Pancreas (tissue), 10 donors: ENCODE measurements at places on chromosomes 6 and 20. TPM values are rescaled to one million over a fixed set of nuclear protein-coding genes. Genes with fewer than 3 reads are reported as not detected.
A peak's percentile ranks its signal among the peaks of the same experiment; 100 is the strongest.

DNA sequence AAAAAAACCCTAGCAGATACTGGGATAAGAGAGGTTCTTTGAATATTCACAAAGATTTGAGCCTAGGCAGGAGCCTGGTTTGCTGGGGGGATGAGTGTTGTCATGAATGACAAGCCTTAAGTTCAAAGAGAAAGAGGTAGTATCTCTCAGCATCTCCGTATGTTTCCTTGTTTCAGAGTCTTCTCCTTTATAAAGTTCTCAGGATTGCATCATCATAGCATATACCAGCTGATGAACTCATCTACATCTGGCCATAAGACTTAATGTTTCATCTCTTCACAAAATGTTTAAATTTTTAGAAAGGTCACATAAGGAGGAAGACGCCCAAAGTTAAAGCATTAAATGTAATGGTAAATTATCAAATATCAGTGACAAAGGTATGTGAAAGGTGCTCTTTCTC lies 17.1 kb downstream of the DEFB114 start:
- DNase-seq, result no peak

- no peak for DNase-seq
Measured at GRCh38 chr6:107488174-107488874, 1.6 kb upstream of the SOBP start.

GRCh38 chr20:46999801-47000465 lies 105.3 kb downstream of the EYA2 start:
- DNase-seq, result no peak

GRCh38 chr20:11814267-11814666 lies 103.4 kb upstream of the BTBD3 start:
- no peak for DNase-seq

DNA sequence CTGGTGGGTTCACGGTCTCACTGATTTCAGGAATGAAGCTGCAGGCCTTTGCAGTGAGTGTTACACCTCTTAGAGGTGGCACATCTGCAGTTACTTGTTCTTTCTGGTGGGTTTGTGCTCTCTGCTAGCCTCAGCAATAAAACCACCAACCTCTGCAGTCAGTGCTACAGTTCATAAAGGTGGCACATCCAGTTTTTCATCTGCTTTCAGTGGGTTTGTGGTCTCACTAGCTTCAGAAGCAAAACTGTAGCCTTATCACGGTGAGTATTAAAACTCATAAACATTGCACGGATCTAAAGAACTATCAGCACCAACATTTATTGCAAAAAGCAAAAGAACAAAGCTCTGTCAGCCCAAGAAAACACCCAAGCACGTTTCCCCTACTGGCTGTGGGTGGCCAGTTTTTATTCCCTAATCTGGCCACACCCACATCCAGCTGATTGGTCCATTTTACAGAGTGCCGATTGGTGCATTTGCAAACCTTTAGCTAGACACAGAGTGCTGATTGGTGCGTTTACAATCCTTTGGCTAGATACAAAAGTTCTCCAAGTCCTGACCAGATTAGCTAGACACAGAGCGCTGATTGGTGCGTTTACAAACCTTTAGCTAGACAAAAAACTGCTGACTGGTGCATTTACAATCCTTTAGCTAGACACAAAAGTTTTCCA lies 3.4 kb upstream of the TMEM14C start:
- DNase-seq, result no peak

DNA sequence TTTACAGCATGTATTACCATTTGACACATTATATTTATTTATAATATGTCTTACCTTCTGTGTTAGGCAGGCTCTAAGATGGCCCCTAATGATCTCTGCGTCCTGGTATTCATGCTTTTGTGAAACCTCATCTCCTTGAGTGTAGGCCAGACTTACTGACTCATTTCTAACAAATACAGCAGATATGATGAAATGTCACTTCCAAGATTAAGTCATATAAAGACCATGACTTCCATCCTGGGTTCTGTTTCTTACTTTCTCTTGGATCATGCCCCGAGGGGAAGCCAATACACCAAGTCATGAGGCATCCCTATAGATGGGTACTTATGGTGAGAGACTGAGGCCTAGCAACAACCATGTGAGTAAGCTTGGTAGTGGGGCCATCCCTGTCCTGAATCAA lies 30.2 kb downstream of the ZHX3 start:
- no peak for DNase-seq

- no peak for DNase-seq
Measured at GRCh38 chr6:163958646-163959045, 544.1 kb downstream of the QKI start.

GRCh38 chr20:34644345-34644744 lies 32.5 kb downstream of the PIGU start:
- no peak for DNase-seq

GRCh38 chr20:40591119-40591518 lies 97.9 kb downstream of the MAFB start:
- DNase-seq, result no peak

DNA sequence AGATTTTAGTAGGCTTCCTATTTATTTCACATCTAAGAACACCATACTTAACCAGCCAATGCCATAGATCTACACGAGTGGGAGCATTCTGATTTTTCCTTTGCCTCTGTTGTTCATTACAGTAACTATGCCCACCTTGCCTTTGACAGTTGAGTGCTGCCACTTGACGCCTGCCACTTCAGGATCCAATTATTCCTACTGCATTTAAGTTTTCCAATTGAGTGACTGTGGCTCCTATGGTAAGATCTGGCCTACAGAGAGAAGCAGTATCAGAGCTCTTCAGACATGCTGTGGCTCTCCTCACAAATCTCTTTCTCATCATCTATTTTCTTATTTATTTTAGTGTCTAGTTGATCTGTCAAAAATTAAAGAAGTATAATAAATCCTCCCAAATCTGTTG lies 403.0 kb upstream of the SPTLC3 start:
- no peak for DNase-seq

DNA sequence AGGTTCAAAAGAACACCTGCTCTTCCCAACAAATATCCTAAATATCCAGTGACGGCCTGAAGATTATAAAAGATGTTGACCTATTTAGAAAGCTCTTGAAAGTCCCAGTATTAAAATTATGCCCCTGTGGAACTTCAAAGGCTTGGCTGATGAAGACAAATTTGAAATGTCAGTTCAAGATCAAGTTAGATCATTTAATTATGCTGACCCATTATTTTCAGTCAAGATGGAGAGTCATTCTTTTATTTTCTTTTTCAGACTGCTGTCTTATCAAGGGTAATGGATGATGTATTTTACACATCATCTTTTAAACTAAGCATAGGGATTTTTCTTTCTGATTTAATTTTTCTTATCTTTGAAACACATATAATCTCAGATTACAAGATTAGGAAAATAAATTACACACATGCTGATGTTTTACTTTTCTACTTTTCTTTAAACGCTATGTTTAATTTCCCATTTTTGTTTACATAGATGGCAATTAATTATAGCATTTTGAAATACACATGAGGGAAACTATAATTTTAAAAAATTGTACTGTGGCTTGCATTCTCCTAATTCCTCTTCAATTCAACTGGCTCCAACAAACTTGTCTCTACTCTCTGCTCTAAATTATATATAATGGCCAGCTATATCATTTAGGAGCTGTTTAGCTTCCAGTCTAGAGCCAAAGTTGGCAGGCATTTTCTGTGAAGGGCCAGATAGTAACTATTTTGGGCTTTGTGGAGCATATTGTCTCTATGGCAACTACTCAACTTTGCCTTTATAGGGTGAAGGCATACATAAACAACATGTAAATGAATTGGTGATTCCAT lies 123.7 kb downstream of the RCAN2 start:
- DNase-seq, result no peak

DNA sequence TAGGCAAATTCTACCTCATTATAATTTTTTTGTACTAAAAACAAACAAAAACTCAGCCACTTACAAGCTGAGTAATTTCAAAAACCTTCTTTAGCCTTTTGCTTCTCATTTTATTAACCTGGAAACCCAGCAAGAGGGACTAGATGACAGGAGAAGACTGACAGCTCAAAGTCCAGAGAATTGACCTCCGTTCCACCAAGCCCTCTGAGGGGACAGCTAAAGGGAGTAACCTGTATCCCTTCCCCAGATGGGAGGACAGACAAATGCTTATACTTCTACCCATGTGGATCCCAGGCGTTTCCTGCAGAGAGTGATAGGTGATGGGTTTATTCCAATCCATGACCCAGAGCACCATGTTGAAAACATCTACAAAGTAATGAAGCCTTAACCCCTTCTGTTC lies 18.5 kb upstream of the MTRES1 start:
- DNase-seq, result no peak

- peak; percentile 91 for DNase-seq
Measured at GRCh38 chr20:17725094-17725835, 25.5 kb downstream of the BANF2 start.

APCDD1L gene
- total RNA-seq, result 0.24 TPM

HAO1 gene
- total RNA-seq, result 0.23 TPM

NAPB gene
- 3.1 TPM for total RNA-seq

AURKA gene
- 1.0 TPM for total RNA-seq
